Esophagus squamous epithelium (tissue), 5 donors: ENCODE measurements at places on chromosomes 4 and X.

DNA sequence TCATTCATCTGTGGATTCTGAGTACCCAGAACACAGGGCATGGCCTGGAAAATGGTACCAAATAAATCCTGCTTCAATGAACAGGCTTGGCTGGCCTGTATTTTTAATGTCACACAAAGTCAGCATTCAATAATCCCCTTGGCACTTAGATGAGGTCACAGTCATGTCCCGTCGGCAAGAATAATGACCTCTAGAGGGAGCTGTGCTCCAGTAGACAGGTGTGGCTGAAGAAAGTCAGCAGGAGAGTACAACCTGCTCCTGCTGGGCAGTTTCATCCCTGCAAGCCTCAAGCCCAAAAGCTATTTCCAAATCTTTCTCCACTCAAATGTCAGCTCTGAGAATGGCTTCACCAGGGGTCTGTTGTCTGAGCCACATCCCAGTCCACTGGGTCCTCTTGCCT is 404.0 kb upstream of the F9 start:
- no peak for DNase-seq

- DNase-seq = no peak
Measured at GRCh38 chrX:32185160-32185559, 1026.2 kb downstream of the DMD start.

DNA sequence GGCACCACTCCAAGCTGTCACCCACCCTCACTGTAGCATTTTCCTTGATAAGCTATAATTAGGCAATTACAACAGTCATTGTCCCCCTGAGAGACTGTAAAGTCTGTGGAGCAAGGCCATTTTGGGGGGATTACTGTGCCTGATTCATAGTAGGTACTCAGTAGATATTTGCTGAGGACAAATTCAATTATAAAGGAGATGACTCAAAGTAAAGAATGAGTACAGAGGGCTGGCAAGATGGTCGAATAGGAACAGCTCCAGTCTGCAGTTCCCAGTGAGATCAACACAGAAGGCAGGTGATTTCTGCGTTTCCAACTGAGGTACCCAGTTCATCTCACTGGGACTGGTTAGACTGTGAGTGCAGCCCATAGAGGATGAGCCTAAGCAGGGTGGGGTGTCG is 42.0 kb downstream of the MAOB start:
- no peak for DNase-seq

- DNase-seq = no peak
Measured at GRCh38 chrX:66203114-66203513, 39.1 kb downstream of the HEPH start.

DNA sequence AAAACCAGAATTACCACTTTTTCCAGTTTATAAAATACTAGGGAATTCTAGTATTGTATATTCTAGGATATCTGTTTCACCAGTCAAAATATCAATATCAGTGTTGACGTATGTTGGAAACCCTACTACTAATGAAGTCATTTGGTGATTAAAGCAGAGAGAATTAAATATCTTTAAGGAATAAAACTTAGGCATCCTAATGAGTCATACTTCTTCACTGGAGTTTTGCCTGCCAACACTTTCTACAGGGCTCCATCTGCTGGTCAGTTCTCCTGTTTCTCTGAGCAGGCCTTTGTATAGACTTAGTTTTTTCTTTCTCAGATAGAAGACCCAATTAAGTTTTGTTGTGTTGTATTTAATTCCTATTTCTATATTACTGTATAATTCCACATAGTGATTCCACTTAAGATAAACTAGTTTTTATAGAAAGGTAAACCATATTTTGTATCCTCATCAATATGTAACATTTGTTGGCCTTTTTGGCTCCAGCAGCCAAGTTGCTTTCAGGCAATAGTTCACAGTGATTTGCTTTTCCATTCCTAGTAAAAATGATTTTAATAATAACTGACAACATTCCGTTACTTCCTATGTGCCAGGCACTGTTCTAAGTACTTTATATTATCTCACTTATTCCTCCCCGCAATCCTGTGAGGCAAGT is 3.5 kb downstream of the AP1AR start:
- DNase-seq = no peak

DNA sequence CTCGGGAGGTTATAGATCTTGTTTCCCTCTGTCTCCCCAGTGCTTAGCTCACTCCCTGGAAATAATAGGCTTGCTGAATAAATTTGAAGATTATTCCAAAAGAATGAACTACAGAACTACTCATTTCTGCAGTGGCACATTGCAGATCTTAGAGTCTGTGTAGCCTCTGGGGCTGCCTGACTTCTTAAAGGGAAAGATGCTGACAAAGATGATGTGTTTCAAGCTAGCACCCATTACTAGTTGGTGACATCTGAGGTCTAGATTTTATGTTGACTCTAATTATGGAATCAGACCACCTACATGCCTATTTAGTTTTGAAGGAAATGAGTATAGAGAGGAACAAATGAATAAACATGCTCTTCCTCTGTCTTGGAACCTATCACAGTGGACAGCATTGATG is 123.7 kb upstream of the KCNIP4 start:
- no peak for DNase-seq

DNA sequence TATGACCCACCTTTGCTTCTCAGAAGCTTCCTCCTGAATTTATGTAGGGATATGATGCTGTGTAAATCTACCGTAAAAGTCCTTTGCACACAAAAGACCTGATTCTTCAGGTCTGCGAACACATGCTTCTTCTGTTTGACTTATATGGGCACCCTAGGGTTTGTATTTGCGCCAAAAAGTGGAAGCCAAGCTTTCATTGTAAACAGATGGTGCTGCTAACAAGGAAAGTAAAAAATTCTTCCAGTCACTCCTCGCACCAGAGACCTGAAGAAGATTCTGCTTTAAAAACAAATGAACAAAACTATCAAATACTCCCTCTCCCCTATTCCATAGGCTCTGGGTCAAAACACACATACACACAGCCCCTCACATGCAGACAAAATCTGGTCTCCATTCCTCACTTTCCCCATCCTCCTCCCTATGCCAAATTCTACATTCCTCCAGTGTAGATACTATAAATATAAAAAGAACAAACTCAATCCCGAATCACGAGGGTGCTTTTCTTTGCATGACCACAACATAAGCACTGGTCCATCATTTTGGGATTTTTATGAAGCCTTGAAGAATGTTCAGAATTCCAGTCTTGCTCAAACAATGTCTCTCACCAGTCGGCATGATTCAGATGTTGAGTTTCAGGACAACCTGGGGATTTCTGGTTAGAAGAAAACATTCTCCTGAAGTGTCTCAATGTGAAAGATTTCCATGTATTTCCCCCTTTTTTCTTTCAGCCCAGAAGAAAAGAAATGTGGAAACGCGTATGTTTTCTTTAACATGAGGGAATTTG is 125.1 kb downstream of the PALLD start:
- DNase-seq = no peak

DNA sequence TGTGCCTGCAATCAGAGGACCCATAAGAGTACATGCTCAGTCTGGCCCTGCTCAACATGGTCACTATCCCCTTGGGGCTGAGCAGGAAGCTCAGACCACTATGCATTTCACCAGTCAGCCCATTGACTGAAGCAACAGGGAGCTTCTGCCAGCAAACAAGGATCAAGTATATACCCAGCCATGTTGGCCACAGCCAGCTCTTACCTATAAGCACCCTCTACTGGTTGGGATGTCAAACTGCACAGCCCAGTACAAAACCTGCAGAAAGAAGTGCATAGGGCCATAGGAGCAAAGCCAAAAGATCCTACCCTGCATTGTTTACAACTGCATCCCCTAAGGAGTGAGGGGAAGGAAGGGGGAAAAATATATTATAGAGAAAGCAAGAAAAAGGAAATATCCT is 214.4 kb upstream of the CPEB2 start:
- DNase-seq = no peak

GRCh38 chr4:97987019-97987648 is 156.1 kb downstream of the STPG2 start:
- DNase-seq = no peak

DNA sequence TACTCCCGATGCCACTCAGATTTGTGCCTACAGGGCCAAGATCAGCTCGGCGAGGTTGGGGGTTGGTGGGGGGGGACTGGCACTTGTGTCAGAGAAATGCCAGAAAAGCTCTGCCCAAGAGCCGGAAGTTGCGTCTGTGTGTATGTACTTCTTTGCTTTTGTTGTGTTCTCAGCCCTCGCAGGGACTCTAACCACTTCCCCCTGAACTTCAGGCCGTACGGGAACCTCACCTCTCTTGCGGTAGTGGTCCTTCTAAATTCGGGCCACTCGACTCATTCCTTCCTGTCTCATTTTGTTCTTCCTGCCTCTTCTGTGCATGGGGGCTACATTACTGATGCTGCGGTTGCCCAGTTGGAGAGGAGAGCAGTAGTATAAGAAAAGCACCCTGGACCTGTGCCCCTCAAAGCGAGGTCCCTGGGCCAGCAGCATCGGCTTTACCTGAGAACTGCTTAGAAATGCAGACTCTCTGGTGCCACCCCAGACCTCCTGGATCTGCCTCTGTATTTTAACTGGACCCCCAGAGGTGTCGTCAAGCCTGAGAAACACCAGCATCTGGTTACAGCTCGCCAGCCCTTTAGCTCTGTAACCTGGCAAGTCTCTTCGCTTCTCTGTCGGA is 146.3 kb upstream of the RPS6KA3 start:
- DNase-seq = peak; percentile 4

- no peak for DNase-seq
Measured at GRCh38 chrX:50765986-50766385, 48.0 kb downstream of the SHROOM4 start.

DNA sequence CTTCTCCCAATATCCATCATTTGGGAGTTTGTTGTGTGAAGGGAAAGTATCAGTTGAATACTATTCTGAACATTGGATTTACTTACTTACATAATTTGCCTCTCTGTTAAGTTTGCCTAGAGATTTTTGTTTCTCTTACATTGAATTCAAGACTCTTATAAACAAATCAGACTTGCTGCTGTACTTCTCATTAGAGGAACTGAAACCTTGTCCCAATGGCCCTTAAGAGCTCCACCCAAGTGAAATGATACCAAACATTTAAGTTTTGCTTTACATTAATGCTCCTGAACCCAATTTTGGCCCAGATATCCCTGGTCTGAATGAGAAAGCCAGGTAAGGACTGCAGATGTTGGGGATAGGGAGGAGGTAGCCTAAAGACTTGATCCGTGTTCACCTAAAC is 32.0 kb downstream of the HAND2 start:
- DNase-seq = no peak

GRCh38 chr4:3341760-3342159 is 48.9 kb downstream of the RGS12 start:
- DNase-seq = no peak

GRCh38 chr4:92679149-92679548 is 375.4 kb downstream of the GRID2 start:
- no peak for DNase-seq

- no peak for DNase-seq
Measured at GRCh38 chr4:71008196-71008595, 14.7 kb downstream of the DCK start.

DNA sequence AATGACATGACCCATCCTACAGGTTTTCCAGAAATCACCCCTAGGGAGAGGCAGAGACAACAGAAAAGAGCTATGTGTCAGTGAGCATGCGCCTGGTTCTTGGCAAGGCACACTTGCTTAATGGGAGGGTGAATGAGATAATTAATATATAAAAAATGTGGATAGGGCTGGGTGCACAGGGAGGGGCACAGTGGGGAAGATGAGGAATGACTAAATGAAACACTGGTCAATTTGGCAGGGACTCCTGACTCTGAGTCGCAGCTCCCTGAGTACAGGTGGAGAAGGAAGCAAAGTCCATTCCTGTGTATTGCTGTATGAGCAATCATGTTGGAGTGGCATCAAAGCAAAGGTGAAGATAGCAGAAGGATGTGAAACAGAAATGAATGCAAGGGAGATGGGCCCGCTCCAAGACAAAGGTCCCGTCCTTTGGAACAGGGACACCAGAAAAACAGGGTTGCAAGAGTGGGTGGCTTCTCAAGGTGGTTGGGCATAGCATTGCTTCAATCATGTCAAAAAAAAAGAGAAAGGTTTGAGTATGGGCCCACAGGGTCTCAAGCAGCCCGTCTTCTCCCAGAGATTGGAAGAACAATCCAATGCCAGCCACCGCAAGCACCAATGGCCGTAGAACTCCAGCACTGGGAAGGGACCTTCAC is 278.4 kb upstream of the AGTR2 start:
- DNase-seq = no peak

GRCh38 chr4:156388826-156389225 is 435.2 kb upstream of the CTSO start:
- no peak for DNase-seq

DNA sequence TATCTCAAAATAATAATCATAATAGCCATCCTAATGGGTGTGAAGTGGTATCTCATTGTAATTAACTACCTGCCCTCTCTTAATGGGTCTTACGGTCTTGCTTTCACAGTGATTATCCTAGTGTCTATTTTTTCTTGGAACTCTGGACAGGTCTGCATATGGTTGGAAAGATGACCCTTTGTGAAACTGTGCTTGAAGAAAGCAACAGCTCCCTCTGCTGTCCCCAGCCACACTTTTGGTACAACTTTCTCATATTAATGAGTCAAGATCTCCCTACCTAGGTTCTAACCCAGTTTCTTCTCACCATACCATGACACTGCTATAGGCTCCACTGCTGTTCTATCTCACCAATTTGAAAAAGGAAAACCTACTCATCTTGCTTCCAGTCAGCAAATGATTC is 2.4 kb downstream of the TFDP3 start:
- no peak for DNase-seq

DNA sequence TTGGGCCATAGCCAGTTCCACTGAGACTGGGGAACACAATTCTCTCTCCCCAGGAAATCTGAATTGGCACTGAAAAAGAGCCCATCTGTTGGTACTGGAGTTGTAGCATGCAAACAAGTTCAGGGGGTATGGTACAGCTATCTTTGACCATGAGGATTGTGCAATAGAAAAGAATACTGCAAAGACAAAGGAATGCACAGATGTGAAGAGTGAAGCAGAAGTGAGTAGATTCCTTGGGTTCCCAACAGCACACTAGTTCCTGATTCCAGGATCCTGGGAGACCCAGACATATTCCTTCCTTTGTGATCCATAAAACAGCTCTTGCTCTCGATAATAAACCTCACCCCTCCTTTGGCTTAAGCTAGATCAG is 43.3 kb upstream of the CTAG2 start:
- no peak for DNase-seq

GRCh38 chr4:174401471-174402130 is 117.9 kb downstream of the CEP44 start:
- DNase-seq = no peak

- no peak for DNase-seq
Measured at GRCh38 chr4:45062935-45063545, 336.7 kb upstream of the GNPDA2 start.

DNA sequence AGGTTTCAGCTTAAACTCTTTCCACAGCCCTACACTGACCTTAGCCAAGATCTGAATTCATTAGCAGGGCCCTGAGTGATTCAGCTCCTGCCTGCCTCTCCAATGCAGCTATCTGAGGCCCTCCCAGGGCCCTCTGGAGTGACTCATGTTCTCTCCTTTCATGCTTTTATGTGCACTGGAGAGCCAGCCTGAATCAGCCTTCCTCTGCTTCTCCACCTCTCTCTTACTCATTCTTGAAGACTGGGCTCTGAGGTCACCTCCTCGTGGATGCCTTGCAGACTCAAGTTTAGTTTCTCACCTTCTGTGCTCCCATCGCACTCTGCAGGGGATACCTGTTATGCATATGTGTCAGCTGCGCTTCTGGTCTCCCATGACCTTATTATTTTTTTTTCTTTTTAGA is 3.1 kb upstream of the OCIAD2 start:
- DNase-seq = no peak

- DNase-seq = no peak
Measured at GRCh38 chr4:165403048-165403447, 24.2 kb downstream of the CPE start.

GRCh38 chr4:131091896-131092295 is 1995.9 kb downstream of the C4orf33 start:
- DNase-seq = no peak

- DNase-seq = no peak
Measured at GRCh38 chrX:131034063-131034462, 24.1 kb upstream of the ARHGAP36 start.
